ENCODE measurements at places on chromosomes 2 and 18. TPM values are rescaled to one million over a fixed set of nuclear protein-coding genes. Genes with fewer than 3 reads are reported as not detected.

Gene SLC4A3
- 3.1 TPM for polyA plus RNA-seq

DNA sequence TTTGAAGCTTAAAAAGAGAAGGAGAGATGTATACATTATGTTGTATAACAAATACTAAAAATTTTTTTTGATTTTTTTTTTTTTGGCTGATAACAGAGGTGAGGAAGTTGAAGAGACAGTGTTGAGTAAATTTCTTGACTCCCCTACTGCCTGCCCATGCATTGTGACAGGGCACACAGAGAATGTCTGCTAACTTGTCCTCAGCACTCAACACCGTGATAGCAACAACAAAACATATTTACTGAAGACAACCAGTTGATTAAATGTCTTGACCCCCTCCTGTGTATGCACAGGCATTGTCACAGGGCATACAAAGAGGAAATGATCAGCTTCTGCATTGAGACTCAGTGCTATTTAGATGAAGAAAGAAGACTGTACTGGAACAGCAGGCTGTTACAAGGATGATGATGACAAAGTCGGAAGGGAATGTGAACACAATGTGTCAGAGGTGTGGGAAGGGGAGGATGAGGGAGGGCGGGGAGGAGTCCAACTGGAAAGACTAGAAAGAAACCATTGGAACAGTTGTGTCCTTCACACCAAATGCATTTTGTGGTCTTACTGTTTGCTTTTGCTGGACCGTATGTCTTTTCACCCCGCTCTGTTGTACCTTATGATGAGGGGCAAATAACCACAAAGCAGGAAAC lies 89.5 kb downstream of the CERS6 start:
- DNase-seq, result peak; percentile 36

- no peak for DNase-seq
Observed at GRCh38 chr2:128630974-128631697, 312.5 kb upstream of the HS6ST1 start.

GRCh38 chr2:99072551-99072950 lies 69.0 kb upstream of the C2orf15 start:
- no peak for DNase-seq

DNA sequence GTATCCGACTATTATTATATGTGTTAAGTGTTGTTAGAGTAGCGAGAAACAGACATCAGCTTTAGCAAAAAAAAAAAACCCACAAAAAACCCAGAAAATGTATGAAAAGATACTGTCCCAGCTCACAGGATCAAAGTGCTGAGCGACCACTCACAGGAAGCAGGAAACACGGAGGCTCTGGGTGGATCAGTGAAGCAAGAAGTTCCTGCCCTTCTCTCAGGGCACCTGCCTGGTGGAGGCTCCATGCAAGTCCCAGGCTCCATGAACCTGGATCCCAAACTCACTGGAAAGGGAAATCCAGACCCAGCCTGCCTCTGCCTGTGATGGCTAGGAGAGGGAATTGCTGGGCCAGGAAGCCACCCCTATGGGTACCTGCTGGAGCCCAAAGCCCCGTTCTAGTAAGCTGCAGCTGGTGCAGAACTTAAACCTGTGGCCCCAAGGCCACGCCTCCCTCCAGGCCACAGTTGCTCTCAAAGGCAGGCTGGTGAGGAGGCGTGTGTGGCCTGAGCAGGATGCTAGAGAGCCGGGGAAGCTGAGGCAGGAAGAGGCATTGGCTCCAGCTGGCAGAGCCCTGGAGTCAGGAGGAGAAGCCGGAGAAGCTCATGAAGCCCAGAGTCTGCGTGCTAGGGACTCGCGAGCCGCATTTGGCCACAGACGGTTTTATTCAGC lies 63.5 kb upstream of the TAF1B start:
- no peak for DNase-seq

DNA sequence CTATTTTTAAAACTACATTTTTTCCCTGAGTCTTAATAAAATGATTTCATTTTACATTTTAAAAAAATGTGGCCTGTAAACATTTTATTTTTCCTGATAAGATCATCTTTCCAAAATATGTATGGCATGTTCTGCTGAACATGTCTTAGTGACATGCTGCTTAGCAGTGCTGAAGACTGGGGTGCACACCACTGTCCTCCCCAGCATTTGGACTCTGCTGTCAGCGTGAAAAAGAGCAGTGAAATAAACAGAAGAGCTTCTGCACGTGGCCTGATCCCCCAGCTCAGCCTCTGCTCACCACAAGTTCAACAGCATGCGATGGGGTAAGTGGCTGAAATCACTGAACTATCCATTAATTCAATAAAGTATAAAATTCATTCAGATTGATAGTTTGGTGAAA lies 81.6 kb upstream of the ZNF521 start:
- DNase-seq, result no peak

Gene ELOA2
- not detected for polyA plus RNA-seq

- no peak for DNase-seq
Observed at GRCh38 chr2:70473101-70473722, 80.4 kb downstream of the TGFA start.

DNA sequence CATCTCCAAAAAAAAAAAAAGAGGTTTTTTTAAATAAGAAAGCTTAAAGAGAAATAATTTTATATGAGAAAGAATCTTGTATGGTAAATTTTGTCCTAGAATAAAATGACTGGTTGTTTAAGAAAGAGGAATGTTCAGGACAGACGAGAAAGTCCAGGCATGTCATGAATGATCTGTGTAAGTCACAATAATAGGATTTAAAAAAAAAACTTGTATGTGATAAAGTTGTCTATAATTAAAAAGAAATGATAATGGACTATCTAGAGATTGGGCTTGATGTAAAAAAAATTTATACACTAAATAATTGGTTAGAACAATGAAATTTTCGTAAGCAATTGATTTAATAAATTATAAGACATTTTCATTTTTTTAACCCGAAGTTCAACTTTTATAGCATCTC lies 71.7 kb upstream of the ABCA12 start:
- DNase-seq, result no peak

- no peak for DNase-seq
Observed at GRCh38 chr2:107168141-107168540, 282.2 kb upstream of the ST6GAL2 start.
